Right ventricle myocardium inferior (tissue), 1 donor: ENCODE measurements at places on chromosomes 3 and 15. TPM values are rescaled to one million over a fixed set of nuclear protein-coding genes. Genes with fewer than 3 reads are reported as not detected.

DNA sequence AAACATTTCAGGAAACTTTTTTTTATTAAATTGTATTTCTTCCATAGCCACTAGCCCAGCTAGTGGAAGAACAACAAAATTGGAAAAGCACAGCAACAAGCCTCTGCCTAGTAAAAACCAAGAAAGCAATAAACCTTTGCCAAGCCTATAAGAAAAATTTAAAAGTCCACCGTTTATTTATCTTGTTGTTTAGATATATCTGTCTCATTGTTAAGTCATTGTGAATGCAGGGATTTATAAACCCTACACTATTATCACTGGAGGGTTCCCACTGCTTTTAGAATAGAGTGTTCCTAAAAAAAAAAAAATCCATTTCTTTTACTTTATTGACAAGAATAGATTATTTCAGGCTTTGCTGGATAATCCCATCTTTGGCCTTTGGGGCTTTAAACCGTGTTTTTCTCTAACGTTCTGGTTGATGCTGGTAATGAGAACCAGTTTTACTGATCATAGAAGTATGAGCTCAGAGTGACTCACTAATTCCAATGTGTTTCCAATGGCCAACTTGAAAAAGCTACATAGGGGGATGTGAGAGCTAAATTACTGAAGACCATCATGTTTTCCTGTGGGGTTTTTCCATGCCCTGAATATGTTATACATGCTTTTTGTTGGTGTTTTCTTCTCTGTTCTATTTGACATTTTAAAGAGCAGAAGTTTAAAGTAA lies 634.1 kb downstream of the RBMS3 start:
- DNase-seq: no peak

DNA sequence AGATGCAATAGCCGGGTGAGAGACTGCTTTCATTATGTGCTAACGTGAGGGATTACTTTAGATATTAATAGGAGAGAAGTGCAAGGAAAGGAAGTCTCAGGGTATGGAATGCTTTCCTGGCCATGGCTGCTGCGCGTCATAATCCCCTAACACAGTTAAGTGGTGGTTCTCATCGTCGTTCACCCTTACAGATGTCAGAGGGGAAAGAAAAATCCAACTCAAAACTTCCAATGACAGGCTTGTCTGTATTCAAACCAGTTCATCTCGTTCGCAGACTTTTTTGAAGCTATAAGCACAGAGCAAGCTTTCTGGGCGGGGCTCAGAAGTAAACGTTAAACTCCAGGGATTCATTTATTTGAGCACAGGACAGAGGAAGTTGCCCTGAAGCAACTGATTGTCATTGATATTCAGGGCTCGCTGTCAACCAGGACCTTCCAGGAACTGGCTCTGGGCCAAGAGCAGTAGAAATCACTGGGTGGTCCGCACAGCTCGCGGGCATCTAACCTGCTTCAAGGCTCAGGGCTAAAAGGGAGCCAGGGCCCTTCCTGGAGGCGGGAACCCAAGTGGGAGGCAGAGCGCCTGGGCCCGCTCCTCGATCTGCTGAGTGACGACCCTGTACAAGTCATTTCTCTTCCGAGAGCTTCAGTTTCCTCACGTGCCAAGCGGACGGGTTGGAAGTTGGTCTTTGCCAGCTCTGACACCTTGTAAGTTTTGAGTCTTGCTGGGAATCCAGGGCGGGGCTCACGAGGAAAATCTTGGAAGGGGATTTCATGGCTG lies 1.1 kb upstream of the LPP start:
- DNase-seq: peak; percentile 74

GRCh38 chr3:149122721-149123578 lies 6.5 kb upstream of the HPS3 start:
- no peak for DNase-seq

- no peak for DNase-seq
Observed at GRCh38 chr3:27095553-27096222, 273.5 kb downstream of the NEK10 start.

DNA sequence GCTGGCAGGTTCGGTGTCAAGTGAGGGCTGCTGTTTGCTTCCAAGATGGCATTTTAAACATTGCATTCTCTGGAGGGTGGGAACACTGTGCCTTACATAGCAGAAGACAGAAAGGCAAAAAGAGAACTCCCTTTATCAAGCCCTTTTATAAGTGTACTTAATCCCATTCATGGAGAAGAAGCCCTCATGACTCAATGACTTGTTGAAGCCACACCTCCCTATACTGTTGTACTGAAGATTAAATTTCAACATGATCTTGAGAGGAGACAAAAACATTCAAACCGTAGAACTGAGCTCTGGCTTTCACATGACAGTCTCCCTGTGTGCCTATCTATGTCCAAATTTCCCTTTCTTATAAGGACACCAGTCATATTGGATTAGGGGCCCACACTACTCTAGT lies 443.4 kb upstream of the CDIN1 start:
- no peak for DNase-seq

- no peak for DNase-seq
Observed at GRCh38 chr15:62712455-62712839, 330.1 kb upstream of the TPM1 start.

GRCh38 chr15:59976480-59977271 lies 27.4 kb upstream of the FOXB1 start:
- no peak for DNase-seq

- no peak for DNase-seq
Observed at GRCh38 chr15:39022532-39023305, 458.1 kb upstream of the RASGRP1 start.

GRCh38 chr3:134419960-134420321 lies 45.7 kb upstream of the AMOTL2 start:
- no peak for DNase-seq

- no peak for DNase-seq
Observed at GRCh38 chr3:138455801-138456716, 21.6 kb downstream of the ESYT3 start.

DNA sequence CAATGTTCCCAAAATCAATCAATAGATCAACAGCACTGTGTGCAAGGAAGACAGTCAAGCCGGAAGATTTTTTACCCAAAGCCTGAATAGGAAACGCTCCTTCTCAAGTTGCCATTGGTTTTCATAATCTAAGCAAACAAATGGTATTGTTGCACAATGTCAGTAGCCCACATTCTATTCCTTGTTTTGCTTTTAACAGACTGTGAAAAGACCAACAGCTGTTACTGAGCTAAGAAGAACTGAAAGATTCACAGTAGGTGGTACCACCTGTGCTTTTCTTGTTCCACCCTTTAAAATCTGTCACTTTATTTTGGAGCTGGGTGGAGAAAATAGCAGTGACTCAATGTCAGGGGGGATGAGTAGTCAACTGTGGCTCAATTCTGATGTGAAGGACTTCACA lies 357.5 kb upstream of the CADM2 start:
- DNase-seq: no peak

GRCh38 chr15:72515591-72516389 lies 41.7 kb downstream of the ARIH1 start:
- no peak for DNase-seq

DNA sequence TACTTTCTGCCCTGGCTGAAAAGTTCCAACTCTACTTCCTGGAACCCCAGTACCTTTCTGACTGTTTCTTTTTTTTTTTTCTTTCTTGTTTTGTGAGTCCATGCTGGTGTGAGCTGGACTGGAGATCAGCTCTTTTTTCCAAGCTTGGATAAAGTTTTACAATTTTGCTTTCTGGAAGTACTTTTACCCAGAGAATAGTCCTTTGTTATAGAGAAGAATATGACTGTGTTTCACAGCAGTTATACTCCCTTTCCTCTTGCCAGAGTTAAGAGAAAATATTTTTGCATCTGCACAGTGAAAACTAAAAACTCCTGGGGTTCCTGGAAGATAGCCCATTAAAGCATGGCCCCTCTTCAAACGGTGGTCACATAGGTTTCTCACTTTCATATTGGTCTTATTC lies 1100.6 kb downstream of the OTOL1 start:
- DNase-seq: no peak

DNA sequence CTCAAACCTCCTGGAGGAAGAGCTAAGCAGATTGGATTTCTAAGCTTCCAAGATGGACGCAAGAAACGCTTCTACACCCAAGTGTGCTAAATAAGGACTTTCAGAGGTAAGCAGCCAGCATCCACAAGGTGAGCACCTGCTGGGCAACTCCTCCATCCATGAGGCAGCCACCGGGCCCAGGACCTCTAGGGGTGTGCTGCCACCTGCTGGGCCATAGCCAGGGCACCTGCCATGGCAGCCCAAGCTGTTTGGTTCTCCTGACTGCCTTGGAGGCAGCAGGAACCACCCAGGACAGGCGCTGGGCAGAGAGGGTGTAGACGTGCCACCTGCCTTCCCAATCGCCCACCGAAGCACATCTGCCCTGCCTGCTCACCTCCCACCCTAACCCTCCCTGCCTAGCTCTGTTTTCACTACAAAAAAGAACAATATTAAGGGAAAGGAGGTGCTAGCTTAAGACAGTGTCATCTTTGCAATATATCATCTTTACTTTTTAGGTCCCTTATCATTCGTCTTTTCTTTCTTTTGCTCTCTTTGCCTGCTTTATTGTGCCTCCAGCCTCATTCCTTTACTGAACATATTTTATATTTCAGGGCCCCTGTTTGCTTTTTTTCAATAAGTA lies 12.9 kb downstream of the C15orf62 start:
- peak; percentile 80 for DNase-seq

DNA sequence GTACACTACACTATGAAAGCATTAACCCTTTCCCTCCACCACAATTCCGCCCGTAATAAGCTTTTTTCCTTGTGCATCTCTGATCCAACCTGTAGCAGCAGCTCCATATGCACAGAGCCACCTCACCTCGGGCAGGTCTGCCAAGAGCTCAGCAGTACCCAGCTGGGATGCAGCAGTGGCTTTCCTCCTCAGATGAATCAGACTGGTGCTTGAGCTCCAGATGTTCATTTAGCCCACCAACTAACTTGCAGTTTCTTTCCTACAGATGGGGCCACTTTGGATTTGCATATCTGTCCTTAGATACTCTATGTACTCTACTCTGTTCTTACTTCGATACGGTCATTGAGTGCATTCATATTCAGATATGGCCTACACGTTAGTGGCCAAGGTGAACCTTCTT lies 14.8 kb upstream of the FSIP1 start:
- no peak for DNase-seq

GRCh38 chr15:60568914-60569391 lies 90.0 kb upstream of the ICE2 start:
- no peak for DNase-seq

GRCh38 chr3:23135026-23135785 lies 67.9 kb upstream of the UBE2E2 start:
- no peak for DNase-seq

GRCh38 chr15:80191198-80191597 lies 38.4 kb downstream of the FAH start:
- no peak for DNase-seq

GRCh38 chr3:32303977-32304881 lies 65.7 kb downstream of the CMTM8 start:
- no peak for DNase-seq

Gene AP3B2
- 0.54 TPM for total RNA-seq

Gene LRRC31
- total RNA-seq: not detected

Gene CACNA1D
- total RNA-seq: 1.1 TPM

Gene CNTN6
- total RNA-seq: not detected

Gene SLC15A2
- 3.9 TPM for total RNA-seq

Gene SOX14
- not detected for total RNA-seq

Gene SEC61A1
- 57.5 TPM for total RNA-seq
